ENCODE measurements at places on chromosomes 11 and 22. TPM values are rescaled to one million over a fixed set of nuclear protein-coding genes. Genes with fewer than 3 reads are reported as not detected.

Gene SLC37A2
- polyA plus RNA-seq: 2.0 TPM

Gene TOMM22
- polyA plus RNA-seq: 72.7 TPM

Gene KRTAP5-5
- polyA plus RNA-seq: not detected

Gene ISX
- 0.63 TPM for polyA plus RNA-seq

Gene ALG12
- 10.8 TPM for polyA plus RNA-seq

Gene GLYAT
- not detected for polyA plus RNA-seq

Gene HEPN1
- not detected for polyA plus RNA-seq

- no peak for DNase-seq
These were observed 478.2 kb downstream of the BUD13 start for GRCh38 chr11:116294630-116295029.

- peak; percentile 83 for DNase-seq
These were observed 75.7 kb downstream of the GRAMD1B start for GRCh38 chr11:123505546-123506299.

- DNase-seq: no peak
These were observed 7.3 kb downstream of the KCNJ11 start for GRCh38 chr11:17381156-17381555.

DNA sequence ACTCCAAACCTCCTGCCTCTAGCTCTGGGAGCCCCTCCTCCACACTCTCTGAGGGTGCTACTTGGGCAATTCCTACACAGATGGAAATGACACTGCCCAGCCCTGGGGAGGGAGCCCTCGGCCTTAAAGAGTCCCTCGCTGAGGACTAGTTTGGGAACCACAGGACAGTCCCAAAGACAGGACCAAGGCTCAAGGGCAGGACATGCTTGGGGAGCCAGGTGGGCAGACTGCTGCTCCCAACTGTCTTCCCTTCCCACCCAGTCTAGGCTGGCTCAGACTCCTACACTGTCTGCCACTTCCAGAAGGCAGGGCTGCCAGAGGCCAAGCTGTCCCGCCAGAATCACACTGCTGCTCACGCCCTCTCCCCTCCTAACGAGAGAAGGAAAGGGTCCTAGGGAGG is 9.8 kb downstream of the ARRB1 start:
- DNase-seq: no peak

GRCh38 chr11:64186492-64187165 is 658 bp downstream of the STIP1 start:
- DNase-seq: peak; percentile 26

DNA sequence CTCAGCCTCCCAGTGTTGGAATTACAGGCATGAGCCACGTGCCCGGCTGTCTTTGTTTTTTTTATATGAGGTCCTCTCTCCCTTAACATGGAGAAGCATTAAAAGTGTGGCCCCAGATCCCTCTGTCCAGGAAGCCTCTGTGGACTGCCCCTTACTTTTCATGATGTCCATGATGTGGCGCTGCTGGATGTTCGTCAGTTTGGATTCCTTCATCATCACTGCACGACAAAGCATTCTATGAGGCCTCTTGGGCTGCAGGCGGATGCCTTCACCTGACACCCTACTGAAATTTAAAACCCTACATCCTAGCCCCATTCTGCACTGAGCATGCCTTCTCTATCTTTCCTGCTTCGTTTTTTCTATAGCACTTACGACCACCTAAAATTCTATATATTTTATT is 2.1 kb downstream of the C22orf23 start:
- DNase-seq: peak; percentile 3

GRCh38 chr11:9711454-9712307 is 47.8 kb downstream of the SWAP70 start:
- DNase-seq: no peak

All from brain (organoid and tissue), 16 donors.